NCI-H1436 treated with DMSO at 0.1 percent for 48 hours (cell line): ENCODE measurements at places on chromosomes 7 and 10.
A peak's percentile ranks its signal among the peaks of the same experiment; 100 is the strongest.

- DNase-seq, result no peak
These were observed 81.4 kb upstream of the GJD4 start for GRCh38 chr10:35523670-35524225.

GRCh38 chr7:2109251-2109872 is 123.4 kb downstream of the MAD1L1 start:
- no peak for DNase-seq

DNA sequence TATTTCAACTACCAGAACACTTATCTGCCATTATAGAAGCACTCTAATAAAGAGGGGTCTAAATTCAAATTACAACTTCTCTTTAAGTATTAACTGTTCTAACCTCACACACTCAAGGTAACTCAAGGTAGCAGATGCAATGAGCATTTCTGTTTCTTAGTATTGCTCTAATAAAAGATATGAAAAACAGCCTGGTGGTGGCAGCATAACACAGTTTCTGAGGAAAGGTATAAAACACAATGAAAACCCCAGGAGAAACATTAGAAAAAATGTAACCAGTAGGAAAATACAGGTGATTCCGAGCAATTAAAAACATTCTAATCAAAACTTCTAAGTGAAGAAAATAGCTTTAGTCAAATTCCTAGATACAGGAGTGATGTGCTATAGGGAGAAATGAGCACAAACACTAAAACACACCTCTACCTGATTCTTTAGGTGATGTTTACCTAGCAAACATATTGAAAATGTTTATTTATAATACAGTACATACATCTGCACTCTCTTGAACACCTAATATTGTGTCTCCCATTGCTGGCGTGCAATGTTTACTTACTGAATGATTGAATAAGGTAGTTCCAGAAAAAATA is 3.5 kb downstream of the MKRN1 start:
- DNase-seq, result no peak

DNA sequence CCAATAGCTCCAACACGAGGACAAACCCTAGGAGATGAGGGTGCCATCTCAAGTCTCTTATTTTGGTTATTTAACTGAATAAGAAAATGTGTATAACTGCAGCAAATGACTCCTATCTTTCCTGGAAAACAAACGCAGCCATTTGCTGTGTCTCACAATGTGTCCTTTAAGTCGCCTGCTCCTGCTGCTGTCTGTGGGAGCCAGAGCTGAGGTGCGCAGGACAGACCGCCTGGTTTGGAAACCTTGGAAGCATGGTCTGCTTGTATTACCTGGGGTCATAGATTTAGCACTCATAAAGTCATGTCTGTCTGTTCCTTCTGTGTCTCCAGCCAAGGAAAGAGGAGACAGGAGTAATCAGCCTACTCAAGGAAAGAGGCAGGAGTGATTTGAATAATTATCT is 760.2 kb downstream of the GRID1 start:
- DNase-seq, result no peak

DNA sequence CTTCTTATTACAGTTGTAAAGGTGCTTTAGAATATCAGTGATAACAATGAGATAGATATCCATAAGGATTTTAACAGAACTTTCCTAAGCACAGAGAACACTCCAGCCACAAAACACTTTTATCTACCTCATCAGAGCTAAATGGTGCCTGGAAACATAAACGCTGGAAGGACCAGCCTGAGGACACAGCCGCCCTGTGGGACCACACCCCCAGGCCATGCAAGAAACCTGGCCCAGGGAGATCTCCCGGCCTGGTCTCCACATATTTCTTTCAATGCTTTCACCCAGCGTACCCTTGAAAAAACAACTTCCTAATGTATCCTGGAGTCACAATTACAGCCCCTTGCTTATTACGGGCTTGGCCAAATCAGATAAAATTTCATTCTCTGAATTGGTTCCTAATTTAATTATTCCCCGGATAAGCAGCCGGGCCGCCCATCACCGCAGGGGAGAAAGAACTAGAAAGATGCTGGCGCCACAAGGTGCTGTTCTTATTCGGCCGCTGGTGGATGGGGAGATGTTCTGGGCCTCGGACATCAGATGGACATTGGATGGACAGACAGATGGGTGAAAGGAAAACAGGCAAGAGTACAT is 11.8 kb downstream of the CHST15 start:
- DNase-seq, result no peak

DNA sequence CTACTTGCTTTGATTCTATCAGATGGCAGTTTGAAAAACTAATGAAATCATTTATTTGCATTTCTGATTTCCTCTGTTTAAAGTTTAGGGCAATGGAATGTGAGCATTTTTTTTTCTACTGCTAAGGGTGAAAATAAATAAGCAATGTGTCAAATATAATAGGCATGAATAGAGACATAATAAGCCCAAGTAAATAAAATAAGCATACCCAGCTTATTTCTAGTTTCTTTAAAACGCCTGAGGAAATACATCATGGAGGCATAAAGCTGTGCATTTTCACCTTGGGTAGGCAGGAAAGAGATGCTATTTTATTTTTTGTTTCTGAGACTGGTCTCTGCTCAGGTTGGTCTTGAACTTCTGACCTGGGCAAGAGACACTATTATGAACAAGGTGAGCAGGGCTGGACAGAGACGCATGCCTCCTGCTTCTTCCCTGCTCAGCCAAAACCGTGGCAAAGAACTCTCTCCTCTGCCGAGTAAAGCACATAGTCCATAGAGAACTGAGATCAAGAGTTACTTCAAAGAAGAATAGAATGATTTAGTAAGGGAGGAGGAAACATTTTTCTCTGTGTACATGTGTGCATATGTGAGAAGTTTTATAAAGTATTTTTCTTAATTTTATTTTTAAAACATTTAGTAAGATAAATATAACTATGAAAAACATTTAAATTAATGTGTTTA is 138.1 kb downstream of the GNAI1 start:
- no peak for DNase-seq

DNA sequence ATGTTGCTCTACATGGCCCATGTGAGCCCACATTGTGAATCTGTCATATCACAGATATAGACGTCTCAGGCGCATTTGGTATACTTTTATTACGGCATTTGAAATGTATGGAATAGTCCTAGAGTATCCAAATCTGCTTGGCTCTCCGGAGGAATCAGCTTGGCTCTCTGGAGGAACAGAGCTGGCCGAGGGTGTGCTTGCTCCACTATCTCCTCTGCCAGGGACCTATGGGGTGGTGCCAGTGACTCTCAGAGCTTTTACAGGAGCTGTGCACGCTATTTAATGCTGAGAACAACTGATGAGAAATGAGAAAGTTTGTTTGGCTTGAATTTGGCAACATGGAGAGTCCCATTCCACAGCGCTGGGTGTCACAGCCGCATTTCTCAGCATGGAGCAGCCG is 144.0 kb downstream of the ZMYND11 start:
- no peak for DNase-seq

GRCh38 chr10:129024046-129024445 is 443.0 kb upstream of the MGMT start:
- DNase-seq, result no peak

GRCh38 chr7:1920266-1920681 is 250.2 kb downstream of the ELFN1 start:
- no peak for DNase-seq

DNA sequence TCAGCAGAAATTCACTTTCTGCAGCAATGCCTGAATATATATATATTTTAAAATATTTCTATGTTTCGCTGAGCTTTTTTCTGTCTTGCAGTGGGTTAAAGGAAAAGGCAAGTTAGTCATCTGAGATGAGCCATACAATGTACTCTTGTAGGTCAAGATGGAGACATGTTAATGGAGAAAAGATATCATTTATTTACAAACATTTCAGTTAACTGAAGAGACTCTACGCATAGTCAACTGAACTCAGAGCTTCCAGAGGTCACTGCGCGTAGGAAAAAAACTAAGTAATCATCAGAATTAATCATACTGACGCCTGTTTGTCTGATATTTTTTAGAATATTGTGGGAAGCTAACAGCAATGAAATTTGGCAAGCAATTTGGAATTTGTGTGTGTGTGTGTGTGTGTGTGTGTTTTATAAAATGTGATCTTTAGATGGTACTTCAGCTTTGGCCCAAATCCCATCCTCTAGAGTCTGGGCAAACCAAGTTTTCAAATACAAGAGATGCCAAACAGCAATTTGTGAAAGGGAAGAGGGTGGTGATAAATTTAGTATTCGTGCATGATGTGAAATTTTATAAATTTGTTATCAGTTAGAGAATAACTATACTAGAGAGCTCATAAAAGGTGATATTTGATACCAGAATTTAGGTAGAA is 193.9 kb upstream of the AGR3 start:
- DNase-seq, result no peak

DNA sequence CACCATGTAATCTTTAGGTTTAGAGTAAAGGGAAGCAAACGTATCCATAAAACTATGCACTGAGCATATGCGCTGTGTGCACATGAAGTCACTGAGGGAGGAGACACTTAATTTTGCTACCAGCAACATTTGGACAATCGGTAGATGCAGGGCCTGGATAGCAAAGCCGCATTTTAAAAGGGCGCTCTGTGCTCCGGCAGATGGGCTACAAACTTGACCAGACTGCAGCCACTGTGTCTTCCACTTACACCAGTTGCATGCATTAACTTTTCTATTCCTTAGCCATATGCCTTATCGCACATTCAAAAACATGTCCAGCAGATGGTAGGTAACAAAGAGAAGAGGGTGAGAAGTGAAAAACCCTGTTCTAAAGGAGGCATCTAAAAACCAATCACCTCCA is 18.3 kb downstream of the FAM171A1 start:
- no peak for DNase-seq

GRCh38 chr7:82549616-82550285 is 106.2 kb upstream of the CACNA2D1 start:
- DNase-seq, result no peak

GRCh38 chr10:91409069-91409868 is 875 bp upstream of the HECTD2 start:
- DNase-seq, result peak; percentile 46

- DNase-seq, result no peak
These were observed 91.1 kb downstream of the AHCYL2 start for GRCh38 chr7:129315960-129316359.

- DNase-seq, result no peak
These were observed 54.5 kb upstream of the DNAJB6 start for GRCh38 chr7:157282141-157282801.

DNA sequence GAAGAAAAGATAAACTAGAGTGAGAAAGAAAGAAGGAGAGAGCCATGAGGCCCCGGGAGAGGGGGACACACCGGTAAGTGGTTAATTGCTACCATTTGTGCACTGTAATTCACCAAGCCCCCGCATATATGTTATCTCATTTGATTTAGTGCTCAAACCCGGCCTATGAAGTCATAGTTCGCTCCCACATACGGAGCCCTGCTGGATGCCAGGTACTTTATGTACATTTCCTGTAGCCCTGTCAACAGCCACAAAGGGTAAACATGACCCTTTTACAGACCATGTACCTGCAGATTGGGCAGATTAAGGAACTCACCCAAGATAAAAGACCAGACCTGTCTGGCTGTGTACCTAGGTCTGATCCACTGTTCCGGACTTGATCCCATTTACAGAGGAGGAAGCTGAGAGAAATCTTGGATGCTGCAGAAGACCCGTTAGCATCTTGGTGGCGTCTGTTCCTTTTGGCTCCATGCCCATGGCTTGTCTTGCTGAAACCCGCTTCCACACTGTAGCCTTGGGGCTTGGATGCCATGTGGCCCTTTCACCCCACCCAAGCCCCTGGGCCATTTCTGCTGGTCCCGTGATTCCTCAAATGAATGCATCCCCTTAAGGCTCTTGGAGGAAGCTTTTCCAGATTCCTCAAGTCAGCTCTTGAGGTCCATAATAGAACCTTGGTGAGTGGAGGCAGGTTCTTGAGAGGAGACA is 32.3 kb downstream of the FAM241B start:
- no peak for DNase-seq

- no peak for DNase-seq
These were observed 66.7 kb downstream of the AKR1E2 start for GRCh38 chr10:4892681-4893080.

GRCh38 chr7:133290041-133290440 is 37.2 kb downstream of the EXOC4 start:
- no peak for DNase-seq

- no peak for DNase-seq
These were observed 556.7 kb downstream of the TYW1 start for GRCh38 chr7:67553378-67553777.

GRCh38 chr7:104903846-104904245 is 110.2 kb upstream of the KMT2E start:
- DNase-seq, result no peak

DNA sequence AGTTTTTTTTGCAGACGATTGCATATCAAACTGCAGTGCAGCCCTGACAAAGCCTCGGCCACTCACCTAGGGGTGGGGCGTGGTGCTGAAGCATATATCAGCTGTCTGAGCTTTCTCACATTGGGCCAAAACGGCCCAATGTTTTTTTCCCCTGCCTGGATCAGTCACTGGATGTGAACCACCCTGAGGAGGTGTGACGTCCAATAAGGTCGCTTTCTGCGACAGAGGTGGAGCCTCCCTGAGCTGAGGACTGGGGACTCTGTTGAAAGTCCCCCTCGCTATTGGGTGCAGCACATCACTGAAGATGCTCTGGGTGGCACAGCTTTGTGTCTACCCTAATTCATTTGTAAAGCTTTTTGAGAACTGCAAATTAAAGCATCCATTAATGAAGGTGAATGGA is 60.9 kb downstream of the SEM1 start:
- DNase-seq, result no peak

DNA sequence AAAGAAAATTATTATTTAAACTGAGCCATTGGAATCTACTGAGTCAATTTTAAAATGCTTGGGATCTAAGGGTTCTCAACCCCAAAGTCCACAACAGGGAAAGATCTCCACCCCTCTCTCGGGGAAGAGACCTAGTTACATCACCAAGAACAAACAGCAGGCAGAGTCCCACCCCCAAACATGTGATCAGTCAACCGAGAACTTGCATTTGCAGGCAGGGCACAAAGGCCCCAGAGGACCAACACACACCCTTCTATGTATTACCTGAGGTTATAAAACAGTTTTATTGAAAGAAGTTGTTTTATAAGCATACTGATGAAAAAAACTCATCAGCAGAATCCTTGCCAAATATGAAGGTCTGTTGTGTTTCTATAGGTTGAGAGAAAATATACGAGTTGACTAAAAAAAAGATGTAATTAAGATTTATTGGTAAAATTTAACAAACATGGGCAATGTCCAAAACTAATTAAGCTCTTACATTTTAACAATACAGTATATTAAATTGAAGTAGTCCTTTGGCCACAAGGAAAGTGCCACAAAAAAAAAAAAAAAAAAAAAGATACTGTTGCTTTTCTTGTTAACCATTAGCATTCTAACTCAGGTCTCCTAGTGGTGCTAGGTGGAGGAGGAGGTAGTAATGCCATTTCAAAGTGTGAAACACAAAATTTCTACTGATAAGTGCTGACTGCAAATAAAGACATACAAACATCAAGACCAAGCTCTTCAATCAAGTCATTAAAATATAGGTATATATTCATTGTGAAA is 975 bp upstream of the USP54 start:
- peak; percentile 46 for DNase-seq

GRCh38 chr7:112257073-112257472 is 50.6 kb downstream of the ZNF277 start:
- DNase-seq, result no peak
